ENCODE measurements at places on chromosomes 2 and 18.

DNA sequence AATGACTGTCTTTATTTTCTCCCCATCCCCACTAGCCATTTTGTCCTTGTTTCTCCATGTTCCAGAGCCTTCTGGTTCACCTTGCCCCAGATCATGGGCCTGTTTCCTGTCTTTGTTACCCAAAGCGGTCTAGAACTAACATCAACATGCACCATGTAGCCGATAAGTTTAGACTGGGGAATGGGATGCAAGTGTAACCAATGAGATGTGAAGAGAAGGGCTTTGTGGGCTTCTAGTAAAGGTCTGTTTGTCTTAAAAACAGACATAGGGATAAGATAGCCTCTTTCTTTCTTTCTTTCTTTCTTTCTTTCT is 25.7 kb downstream of the INPP5D start:
- DNase-seq = no peak

DNA sequence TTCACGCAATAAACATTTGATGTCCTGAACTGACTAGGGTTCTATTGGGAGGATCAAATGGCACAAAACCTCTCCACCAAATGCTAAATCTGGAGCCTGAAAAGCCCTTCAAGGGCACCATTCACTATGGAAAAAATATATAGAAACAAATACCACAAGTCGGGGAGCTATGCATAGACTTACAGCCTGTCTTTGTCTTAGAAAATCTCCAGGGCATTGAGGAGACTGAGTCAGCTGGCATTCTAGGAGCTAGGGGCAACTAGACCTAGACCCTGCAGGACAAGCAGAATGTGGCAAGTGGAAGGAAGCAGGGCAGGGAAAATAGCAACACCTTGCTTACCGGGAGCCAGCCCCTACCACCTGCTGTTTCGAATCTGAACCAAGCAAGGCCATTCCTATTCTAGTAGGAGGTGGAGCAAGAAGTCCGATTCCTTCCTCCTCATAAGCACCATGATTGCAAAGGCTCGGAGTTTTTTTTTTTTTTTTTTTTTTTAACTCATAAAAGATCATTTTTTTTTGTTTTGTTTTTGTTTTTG is 77.8 kb downstream of the DDX1 start:
- no peak for DNase-seq

DNA sequence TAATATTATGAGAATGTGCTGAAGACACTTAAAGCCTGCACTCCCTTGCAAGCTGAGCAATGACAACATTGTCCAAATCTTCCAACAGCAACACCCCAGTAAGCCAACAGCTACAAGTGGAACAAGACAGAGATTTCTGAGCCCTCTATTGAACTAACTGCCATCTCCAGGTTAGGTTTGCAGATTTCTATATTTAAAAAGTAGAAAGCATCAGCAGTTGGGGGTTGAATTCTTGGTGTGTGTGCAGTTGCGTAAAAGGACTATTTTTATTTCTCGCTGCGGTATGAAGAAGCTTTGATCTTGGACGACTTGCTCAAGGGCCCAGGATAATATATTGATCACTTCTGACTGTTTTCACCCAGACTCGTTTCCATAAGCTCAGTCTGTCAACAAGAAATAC is 106.2 kb upstream of the ZFP36L2 start:
- DNase-seq = no peak

GRCh38 chr2:30645081-30645744 is 162.0 kb downstream of the CAPN13 start:
- no peak for DNase-seq

DNA sequence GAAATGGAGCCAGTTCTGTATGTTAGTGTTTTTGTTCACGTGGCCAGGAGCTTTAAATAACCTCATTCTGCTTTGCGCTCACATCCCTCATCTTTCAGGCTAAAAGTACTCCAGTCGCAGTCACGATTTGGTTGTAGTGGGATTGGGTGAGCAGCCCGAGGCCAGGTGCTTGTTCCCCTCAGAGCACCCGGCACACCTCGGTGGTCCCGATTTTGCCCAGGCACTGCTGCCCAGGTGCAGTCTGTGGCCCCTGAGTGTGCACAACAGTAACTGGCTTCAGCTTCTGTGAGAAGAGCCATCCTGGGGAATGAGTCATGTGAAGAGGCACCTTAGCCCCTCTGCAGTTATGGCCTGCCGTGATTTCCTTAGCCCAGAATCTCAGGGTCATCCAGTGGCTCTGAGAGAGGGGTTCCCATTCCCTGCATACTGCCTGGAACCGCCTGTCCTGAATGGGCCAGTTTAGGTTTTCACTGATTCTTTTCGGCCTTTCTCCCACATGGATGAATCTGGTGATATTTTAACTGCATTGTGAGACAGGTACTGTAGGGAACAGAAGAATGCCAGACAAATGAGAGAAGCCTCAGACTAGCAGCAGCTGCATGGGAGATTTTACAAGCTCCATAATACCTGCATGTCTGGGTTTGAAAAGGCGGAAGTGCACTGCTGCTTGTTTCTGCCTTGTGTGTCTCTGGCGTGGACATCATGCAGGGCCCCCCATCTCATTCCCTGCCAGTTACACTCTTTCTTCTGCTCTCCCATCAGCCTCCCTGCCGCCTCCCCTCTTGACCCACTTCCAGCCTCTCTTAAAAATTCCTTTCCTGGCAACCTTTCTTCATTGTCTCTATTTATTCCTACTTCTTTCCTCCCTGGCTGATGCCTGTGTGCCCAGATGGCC is 33.5 kb downstream of the IMPA2 start:
- no peak for DNase-seq

- no peak for DNase-seq
Observed at GRCh38 chr18:59512025-59512755, 153.1 kb upstream of the LMAN1 start.

GRCh38 chr2:175872005-175872348 is 130.1 kb downstream of the LNPK start:
- no peak for DNase-seq

GRCh38 chr2:179096090-179096489 is 46.2 kb upstream of the CCDC141 start:
- peak; percentile 53 for DNase-seq

GRCh38 chr18:76495006-76495370 is at the start of gene ZNF516:
Gene ZNF516, minus strand, starts transcription at chr18:76495242. Its CDS starts 52,188 bp downstream, at chr18:76443054.
- DNase-seq = peak; percentile 37

GRCh38 chr18:59062643-59063006 is 77.1 kb upstream of the SEC11C start:
- DNase-seq = no peak

DNA sequence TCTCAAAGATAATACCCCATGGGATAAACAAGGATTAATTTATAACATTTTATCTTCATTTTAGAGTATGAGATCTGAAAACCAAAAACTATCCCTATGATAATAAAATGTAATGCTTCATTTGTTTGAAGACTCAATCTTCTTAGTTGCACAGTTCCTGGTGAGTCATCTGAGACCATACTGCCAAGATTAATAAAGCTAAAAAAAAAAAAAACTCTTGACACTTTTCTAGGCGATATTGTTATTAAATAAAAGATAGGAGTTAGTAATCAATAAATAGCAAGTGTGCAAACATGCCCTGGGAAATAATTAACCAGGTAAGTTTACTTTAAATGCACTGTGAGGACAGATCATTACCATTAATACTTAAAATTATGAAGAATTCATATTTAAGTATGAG is 83.9 kb downstream of the RPE start:
- DNase-seq = no peak

DNA sequence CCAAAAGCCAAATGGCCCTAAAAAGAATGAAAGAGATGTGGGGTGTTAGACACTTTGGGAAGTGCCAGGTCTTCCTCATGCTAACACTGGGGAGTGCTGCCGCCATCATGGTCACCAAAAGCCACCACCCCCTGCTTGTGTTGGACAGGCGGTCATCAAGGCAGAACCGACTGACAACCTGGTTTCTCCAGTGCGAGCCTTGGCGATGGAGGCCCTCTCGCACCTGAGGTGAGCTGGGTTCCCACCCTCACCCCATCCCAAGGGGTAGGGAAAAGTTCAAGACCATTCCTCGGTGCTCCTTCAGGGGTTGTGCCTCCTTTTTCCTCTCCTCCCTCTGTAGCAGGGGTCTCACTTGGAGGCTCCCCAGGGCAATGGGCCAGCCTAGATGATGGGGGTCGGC is 33.6 kb downstream of the MROH2A start:
- no peak for DNase-seq

GRCh38 chr2:159553727-159554126 is 62.6 kb downstream of the BAZ2B start:
- DNase-seq = no peak

DNA sequence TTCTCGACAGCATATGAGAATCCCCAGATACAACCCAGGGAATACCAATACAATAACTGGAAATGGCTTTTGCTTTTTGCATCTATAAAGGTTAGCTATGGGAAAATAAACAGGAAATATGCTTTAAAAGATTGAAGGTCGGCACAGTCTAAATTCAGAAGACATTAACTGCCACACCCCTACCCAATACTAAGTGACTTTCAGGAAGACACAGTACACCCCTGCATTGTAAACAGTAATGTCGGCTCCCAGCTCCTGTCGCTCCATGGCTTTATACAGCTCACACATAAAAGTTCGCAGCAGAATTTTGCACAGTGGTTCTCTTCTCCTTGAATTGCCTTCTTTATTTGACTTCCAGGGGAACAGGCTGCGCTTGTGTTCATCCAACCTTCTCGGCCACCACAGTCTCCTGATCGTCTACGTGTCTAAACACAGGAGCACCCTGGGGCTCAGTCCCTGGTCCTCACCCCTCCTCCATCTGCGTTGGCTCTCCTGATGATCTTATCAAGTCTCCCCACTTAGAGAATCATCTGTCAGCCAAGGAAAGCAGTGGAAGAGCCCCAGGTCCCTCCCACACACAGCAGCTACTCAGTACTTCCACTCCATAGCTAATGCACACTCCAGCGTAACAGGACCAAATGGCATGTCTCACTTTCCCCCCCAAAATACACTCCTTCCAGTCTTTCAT is 22.7 kb downstream of the CYB5A start:
- DNase-seq = no peak

DNA sequence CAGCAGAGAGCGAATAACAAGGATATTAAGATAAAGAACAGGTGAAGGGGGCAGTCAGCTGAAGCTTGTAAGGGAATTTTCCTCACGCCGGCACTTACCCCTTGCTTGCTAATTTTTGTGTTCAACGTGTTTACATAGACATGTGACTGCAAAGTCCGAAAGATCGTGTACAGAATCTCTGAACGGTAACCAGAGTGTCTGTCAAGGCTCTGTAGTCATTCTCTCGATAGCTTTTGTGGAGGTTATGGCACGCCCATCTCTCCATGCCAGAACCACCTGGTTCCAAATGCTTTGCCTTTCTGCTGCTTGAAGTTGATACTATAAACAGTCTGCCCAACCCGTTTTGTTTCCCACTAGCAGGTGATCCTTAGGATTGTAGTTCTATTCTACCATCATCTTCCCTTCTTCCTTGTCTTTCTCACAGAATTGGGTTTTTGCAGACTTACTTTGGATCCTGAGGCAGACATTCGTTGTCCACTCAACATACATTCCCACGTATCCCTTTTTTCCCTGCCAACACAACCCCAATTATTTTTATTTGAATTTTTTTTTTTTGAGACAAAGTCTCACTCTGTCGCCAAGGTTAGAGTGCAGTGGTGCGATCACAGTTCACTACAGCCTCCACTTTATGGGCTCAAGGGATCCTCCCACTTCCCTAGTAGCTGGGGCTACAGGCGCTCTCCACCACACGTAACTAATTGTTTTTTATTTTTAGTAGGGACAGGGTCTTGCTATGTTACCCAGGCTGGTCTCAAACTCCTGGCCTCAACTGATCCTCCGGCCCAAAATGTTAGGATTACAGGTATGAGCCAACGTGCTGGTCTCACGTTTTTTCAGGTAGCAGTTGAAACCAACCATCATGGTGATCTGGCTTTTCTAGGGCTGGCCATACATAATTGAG is 1.3 kb upstream of the USP34 start:
- DNase-seq = peak; percentile 30

DNA sequence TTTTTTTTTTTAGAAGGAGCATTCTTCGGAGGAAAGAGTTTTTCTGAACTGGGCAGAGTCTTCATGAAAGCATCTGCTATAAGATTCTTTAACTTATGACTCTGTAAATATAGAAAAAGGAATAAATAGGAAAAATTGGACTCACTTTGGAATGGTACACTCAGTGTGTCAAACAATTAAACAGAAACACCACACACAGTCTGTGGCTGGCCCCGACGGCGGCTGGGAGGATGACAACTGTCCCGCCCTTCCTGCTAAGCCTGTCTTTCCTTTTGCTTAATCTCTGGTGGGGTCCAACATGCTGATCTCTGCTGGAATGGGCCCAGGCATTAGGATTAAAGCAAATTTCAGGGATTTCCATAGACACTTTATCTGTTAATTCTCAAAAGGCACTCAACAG is 12.5 kb upstream of the RAB31 start:
- DNase-seq = no peak

- DNase-seq = peak; percentile 88
Observed at GRCh38 chr2:28821295-28821958, 10.8 kb downstream of the SPDYA start.

GRCh38 chr18:6781142-6781714 is 51.7 kb downstream of the ARHGAP28 start:
- DNase-seq = peak; percentile 67

GRCh38 chr18:37636831-37637477 is 71.4 kb upstream of the CELF4 start:
- DNase-seq = no peak

GRCh38 chr2:159904959-159905305 is 106.9 kb upstream of the CD302 start:
- peak; percentile 60 for DNase-seq

- no peak for DNase-seq
Observed at GRCh38 chr18:3221496-3221895, 1.7 kb upstream of the MYOM1 start.

- DNase-seq = no peak
Observed at GRCh38 chr2:98803405-98804264, 72.7 kb upstream of the MGAT4A start.

DNA sequence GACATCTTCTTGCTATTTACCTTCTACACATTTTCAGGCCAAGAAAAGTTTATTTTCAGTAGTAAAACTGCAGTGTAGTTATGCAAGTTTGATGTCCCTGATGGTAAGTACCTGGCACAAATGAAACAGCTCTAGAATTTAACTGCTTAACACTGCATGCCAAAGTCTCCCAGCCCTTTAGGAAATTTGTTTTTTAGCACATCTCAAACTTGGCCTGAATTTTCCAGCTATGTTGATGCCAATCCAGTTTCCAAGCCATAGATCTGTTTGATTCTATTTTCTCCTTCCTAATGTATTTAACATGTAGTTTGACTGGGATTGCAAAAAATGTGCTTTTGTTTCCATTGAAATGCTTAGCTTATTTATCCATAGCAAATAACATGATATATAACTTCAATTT is 29.3 kb upstream of the ZNF385B start:
- no peak for DNase-seq

DNA sequence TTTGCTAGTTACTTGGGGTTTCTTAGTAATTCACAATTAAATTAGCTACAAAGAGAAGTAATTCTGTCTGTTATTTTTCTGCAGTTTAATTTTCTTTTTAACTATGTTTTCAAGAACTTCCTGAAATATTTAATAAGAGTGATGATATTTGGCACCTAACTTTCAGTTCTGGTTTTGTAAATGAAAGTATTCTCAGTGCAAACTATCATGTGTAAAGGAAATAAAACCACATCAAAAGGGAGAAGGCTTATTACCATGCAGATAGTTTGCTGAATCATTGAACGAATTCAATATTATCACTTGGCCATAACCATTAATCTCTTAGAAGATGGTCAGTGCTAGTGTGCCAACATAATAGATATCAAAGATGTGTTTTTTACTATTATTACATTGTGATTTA is 29.2 kb downstream of the DYTN start:
- no peak for DNase-seq

All from mesendoderm (in vitro differentiated cells).